LHCN-M2 (cell line): ENCODE measurements at places on chromosomes 16 and 17.

GRCh38 chr17:2982854-2983253 is 80.6 kb downstream of the OR1D5 start:
- DNase-seq = peak; percentile 96

- DNase-seq = no peak
Measured at GRCh38 chr16:69133373-69133954, 1.0 kb downstream of the UTP4 start.

GRCh38 chr17:83062818-83063671 is 16.4 kb upstream of the METRNL start:
- no peak for DNase-seq

GRCh38 chr17:65047941-65048340 is 8.6 kb downstream of the GNA13 start:
- no peak for DNase-seq

- DNase-seq = no peak
Measured at GRCh38 chr17:18309202-18309601, 5.6 kb downstream of the TOP3A start.

DNA sequence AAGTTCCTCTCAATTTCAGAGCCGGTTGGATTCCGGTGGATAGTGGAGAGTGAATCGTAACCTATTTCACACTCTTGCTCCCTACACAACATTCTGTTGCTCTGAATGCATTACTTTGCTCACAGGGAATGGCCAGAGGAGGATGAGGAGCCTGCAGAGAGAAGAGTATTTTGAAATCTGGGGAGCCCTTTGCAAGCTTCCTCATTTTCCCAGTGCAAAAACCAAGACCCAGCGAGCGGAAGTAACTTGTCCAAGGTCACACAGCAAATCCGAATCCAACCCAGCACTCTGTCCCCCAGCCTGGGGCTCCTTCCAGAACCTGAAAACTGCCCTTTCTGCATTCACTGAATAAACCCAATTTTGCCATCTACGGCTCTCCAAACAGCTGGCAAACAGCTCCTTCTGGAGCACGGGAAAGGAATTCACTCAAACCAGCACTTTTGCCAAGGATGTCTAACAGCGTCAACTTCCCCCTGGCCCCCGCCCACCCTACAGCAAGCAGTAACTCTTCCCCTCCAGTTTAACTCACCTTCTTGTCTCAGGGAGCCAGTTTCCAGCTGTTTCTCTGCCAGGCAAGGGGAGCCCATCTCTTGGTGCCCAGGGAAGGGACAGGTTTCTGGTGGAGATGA is 557 bp downstream of the KCNG4 start:
- peak; percentile 25 for DNase-seq

DNA sequence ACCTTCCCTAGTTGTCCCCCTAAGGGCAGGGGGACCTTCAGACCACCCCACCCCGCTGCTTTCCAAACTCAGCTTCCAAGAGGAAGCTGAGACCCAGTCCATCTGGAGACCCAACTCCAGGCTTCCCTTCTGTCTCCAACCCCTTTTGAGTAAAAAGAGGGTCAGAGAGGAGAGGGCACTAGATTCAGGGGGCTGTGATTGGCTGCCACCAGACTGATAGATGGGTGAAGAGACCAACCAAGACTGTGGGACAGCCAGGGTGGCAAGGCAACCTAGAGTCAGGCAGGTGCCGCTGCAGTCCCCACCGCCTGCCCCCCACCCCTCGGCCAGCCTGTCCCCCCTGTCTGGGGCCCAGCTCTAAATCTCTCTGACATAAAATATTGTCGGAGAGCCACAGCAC is 92.5 kb downstream of the SDK2 start:
- no peak for DNase-seq

- peak; percentile 88 for DNase-seq
Measured at GRCh38 chr17:7219812-7220592, at the start of the genes ACADVL and DLG4. ACADVL (plus strand) TSS chr17:7219938; CDS start chr17:7219985, 47 bp downstream. DLG4 (minus strand) TSS chr17:7219836.

DNA sequence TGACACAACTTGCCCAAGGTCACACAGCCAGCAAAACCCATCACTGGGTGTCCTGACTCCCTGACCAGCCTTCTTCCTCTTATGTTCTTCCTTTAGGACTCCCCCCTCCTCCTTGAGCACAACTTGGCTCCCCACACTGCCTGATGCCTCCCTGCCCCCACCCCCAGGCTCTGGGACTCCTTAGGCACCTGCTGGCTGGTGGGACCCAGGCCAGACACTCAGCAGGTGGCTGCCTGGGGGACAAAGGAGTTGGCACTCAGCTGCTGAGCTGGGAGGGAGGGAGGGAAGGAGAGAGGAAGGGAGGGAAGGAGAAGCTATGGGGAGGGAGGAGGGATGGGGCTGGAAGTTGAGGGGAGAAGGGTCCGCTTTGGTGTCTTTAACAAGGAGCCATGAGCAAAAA is 8.0 kb downstream of the SEZ6 start:
- no peak for DNase-seq

GRCh38 chr16:10876315-10876714 is 687 bp upstream of the CIITA start:
- DNase-seq = no peak

- DNase-seq = no peak
Measured at GRCh38 chr17:77111934-77112296, 28.9 kb upstream of the SEC14L1 start.

- DNase-seq = no peak
Measured at GRCh38 chr17:46800573-46800972, 17.9 kb downstream of the WNT3 start.

- no peak for DNase-seq
Measured at GRCh38 chr16:85894266-85894665, 4.7 kb upstream of the IRF8 start.

- DNase-seq = no peak
Measured at GRCh38 chr16:57484515-57485005, 1.7 kb downstream of the DOK4 start.

DNA sequence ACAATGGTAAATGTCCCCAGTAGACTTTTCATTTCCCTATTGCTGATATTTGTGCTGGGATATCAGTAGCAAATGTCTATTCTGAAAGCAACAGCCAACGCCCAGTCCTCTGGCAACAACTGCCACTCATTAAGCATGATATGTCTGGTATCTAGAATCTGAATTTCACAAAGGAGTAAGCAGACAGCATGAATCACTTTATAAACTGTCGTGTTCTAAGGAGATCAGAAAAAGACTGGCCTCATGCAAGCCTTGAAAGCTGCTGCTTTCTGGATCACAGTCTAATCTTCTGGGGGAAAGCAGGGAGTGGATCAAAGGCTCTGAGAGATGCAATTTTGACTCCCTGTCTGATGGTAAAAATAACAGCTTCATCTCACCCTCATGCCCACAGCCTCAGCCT is 153.1 kb upstream of the NOG start:
- DNase-seq = peak; percentile 58

- no peak for DNase-seq
Measured at GRCh38 chr17:3594976-3595375, 14.2 kb downstream of the TRPV1 start.

- DNase-seq = no peak
Measured at GRCh38 chr16:62280506-62280905, 244.3 kb upstream of the CDH8 start.

DNA sequence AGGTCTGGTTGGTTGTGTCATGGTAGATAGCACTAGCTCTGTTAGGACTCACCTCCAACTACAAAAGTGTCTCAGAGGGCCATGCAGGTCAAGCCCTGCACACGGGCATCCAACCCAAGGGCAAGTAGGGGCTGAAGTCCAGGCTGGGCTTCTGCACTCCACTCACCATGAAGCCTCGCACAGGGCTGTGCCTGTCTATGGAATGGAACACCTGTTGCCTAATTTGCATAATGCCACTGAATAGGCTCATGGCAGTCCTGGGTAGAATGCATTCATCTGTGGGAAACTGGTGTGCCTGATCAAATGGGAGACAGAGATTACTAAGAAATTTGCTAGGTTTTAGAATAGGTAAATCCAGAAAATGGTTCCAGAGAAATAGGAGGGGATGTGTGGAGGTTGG is 8.0 kb upstream of the AKAP1 start:
- DNase-seq = no peak

DNA sequence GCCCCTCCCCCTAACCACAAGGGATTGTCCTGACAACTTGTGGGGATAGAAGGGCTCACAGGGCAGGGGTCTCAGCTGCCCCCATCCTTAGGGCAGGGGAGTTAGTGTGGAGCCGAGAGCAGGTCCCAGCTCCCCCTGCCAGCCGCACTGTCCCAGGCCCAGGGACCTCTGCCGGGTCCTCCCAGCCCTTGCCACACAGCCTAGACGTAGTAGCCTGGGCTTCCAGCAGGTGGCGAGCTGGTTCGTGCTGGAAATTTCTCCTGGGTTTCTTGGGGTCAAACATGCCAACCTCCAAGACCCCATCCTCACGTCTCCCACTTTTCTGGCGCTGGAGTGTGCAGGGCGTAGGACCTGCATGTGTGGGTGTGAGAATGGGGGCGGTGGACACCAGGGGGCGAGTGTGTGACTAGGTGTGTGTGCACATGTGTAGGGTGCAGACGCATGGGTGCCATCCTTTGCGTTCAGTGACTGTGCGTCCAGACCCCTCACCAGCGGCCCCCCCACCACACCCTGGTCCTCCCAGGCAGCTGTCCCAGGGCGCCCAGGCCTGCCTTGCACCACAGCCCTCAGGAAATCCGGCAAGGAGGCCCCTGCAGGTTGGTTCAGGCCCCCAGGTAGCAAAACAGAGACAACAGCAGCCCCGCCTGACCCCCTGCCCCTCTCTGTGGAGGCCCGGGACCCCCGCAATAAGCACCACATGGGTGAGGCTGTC is 29.5 kb downstream of the SBK1 start:
- DNase-seq = peak; percentile 7

GRCh38 chr17:75079023-75079373 is 8.8 kb upstream of the SLC16A5 start:
- DNase-seq = no peak

- no peak for DNase-seq
Measured at GRCh38 chr17:31549121-31549524, 157.6 kb downstream of the RAB11FIP4 start.

GRCh38 chr16:12898551-12898950 is 2.8 kb upstream of the SHISA9 start:
- DNase-seq = no peak

DNA sequence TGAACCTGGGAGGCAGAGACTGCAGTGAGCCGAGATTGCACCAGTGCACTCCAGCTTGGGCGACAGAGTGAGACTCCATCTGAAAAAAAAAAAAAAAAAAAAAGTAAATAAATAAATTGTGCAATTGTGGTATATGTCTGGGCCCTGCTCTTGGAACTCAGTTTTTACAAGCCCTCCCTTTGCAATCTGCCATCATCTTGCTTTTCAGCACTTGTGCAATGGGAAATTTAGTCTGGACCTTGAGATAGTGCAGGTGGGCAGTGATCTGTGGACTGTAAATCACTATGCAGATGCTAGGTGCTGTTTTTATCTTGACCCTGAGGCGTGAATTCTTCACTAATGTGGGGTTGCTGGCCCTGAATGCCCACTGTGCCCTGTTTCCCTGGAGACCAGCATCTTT is 6.5 kb upstream of the RAP1GAP2 start:
- DNase-seq = no peak

DNA sequence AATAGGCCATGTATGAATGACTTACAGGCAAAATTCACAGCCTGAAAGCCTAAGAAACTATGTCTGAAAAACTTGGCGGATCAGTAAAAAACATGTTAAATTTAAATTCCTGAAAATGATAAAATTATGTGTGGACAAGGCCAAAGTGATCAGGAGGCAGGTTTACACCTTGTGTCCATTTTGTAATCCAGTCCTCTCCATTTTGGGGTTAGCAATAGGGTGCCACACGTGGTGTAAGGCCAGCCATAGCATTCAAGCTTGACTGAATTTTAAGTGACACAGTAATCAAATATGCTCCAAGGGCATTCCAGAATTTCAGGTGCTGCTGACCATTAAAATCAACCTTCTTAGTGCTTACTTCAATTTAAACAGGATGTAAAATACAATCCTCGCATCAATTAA is 2.7 kb downstream of the RNF43 start:
- DNase-seq = no peak

DNA sequence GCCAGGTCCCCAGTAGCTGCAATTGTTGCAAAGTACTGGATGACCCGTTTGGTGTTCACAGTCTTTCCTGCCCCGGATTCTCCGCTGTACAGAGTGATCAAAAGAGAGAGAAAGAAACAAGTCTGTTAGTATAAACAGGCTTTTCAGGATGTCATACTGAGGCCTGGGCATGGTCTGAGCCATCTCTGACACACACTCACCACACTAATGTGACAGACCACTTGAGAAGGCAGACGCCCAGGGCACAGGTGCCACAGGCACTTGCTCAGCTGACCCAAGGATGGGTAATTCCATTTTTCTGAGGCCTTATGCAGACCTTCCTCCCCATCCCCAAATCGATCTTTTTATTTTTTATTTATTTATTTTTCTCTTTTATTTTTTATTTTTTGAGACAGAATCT is 7.5 kb downstream of the MYH3 start:
- DNase-seq = no peak
